Heart left ventricle (tissue), 16 donors: ENCODE measurements at places on chromosomes 12 and 14.

DNA sequence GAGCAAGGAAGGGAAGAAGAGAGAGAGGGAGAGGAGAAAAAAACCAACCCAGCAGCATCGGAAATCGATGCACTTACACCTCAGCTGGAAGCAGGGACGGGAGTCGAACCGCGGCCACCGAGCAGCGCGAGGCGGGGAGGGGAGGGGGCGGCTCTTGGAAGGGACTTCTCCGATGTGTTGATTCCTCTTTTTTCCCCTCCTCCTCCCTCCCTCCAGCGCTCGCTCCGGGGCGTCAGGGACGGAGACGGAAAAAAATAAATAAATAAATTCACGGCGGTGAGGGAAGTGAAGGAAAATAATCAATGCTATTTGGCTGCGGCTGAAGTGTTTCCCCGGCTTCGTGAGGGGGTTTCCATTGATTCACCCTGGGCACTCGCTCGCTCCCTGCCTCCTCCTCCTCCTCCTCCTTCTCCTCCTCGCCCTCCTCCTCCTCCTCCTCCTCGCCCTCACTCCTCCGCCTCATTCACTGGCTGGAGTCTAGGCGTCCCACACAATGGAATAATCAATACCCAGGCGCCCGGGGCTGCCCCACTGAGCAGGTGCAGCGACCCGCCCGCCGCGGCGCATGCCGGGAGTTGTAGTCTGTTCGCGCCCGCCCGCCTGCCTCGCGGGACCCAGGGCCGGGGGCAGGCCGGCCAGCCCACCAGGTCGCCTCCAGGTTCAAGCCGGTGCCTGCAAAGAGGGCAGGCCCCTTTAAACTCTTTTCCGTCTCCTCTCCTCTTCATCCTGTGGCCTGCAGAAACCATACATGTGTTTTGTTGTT, at the start of gene ZFHX2:
Gene ZFHX2 (minus strand): TSS at position 500 of the 763 bp plus-strand sequence. CDS start 16,440 bp downstream, outside the sequence.
- DNase-seq: peak; percentile 87

- DNase-seq: no peak
Measured at GRCh38 chr12:12883369-12884001, 7.9 kb upstream of the GPRC5A start.

DNA sequence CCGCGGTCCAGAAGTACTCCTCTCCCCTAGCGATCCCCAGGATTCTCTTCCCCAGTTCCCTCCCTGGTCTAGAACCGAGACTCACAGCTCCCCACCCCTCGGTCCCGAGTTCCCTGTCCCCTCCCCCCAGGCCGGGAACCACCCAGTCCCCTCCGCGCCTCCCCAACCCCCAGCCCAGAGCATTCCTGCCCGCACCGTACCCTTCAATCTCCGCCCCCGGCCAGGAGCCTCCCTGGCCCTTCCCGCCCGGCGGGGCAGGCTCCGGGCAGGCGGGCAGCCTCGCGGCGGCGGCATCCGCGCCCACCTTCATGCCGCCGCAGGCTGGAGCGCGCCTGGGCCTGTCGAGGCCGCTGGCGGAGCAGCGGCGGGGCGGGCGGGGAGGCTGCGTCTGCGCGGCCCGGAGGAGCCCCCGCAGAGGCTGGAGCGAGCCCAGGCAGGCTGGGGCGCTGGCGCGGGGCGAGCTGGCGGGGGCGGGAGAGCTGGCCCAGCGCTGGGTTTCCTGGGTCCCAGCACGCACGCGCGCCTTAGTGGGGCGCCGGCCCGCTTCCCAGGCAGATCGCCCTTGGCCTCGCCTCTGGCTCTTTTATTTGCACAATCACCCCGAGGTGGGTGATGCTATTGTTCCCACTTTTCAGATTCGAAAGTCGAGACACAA, 22.2 kb upstream of the GPR132 start:
- peak; percentile 61 for DNase-seq

GRCh38 chr12:92362126-92362525, 216.5 kb upstream of the BTG1 start:
- no peak for DNase-seq

- DNase-seq: no peak
Measured at GRCh38 chr14:84856751-84857534, 673.0 kb upstream of the FLRT2 start.

- peak; percentile 39 for DNase-seq
Measured at GRCh38 chr14:54676812-54677708, 110.1 kb downstream of the SAMD4A start.

- DNase-seq: no peak
Measured at GRCh38 chr14:42222924-42223471, 616.3 kb downstream of the LRFN5 start.

DNA sequence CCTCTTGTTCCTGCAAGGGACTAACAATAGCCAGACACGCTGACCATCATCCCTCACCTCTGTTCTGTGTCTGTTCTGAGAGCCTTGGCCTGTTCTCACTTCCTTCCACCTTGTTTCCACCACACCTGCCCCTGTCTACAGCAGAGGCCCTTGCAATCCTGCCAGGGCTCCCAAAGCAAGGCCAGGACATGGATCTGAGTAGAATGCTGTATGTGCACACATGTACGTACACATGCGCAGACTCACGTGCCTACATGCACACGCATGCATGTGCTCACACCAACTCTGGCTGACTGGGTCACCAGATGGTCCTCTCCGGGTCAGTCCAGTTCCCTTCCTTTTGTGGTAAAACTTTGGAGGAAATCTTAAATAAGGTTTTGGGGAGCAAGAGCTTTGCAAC, 133.0 kb upstream of the C14orf180 start:
- no peak for DNase-seq

GRCh38 chr12:64723630-64724029, 35.6 kb downstream of the GNS start:
- DNase-seq: no peak

DNA sequence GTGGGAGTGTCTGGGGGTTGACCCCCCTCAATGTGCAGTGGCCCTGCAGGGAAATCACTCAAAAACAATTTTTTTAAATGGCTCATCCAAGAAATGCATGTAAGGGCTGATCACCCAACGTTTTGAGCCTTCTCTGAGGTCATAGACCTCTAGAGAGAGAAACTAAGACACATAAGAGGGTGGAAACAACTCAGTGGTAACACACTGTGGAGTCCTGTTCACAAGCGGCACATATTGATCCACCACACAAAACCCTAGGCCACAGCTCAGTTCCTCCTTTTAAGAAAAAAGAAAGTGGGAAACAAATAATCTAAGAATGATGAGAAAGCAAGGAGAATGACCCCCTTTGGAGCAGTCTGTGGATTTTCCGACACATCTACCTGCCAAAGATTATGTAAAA, 83.0 kb upstream of the METAP2 start:
- no peak for DNase-seq

GRCh38 chr12:5374713-5375112, 57.2 kb upstream of the NTF3 start:
- DNase-seq: no peak

- DNase-seq: no peak
Measured at GRCh38 chr12:54521293-54522060, 23.9 kb downstream of the NCKAP1L start.
